ENCODE measurements at places on chromosomes 7 and 10.
A peak's percentile ranks its signal among the peaks of the same experiment; 100 is the strongest.

- no peak for DNase-seq
Measured at GRCh38 chr7:85070967-85071628, 115.8 kb downstream of the SEMA3D start.

GRCh38 chr7:47622586-47622945 is 40.7 kb upstream of the TNS3 start:
- no peak for DNase-seq

DNA sequence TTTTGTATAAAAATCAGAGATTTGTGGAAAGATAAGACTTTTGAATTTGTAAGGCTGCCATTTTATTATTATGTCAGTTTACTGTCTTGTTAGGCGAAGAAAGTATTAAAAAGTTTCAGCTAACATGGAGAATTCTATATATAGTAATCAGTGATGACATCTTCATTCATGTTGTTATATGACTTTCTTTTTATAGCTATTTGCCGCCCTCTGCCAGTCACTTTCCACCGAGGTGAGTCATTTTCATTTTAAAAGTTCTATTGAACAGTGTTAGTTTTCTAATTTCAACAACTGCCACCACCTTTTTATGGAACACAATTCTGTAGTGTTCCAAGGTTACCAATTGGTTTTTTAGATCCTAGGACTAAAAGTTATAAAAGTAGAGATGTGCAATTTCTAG is 11.8 kb downstream of the CUTC start:
- no peak for DNase-seq

GRCh38 chr7:124930173-124930623 is 573 bp upstream of the POT1 start:
- DNase-seq, result no peak

DNA sequence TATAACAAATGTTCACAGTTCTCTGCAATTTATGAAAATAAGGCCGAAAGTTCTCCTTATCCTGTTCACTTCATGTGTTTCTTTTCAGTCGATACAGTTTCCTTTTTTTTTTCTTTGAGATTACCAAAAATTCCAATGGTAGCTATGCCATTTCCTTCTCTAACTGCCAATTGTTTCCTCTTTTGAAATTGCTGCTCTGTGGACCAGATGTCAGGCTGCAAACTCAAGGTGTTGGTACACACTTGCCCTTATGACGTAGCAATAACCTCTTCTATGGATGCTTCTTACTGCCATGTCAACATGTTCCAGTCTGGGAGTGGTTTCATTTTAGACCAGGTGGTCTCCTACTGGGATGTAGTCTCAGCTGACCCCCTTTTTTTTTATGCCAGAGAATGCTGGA is 52.9 kb downstream of the CASD1 start:
- DNase-seq, result no peak

GRCh38 chr7:66731986-66732385 is 8.5 kb upstream of the RABGEF1 start:
- no peak for DNase-seq

DNA sequence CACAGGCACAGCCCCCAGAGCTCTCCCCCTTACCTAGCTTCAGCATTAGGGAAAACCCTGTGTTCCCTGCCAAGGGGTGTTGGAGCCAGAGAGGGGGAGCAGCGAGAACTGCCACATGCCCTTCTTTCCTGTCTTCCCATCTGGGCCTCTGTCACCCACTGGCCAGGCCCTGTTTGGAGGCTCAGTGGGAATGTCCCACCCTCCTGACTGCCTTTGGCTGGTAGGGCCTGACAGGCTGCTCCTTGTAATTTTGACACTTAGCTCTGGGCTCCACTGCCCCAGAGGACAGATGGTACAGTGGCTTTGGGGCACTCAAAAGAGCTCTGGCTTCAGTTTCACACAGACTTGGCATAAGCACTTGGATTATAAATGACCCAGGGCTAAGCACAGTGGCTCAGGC is 50.6 kb downstream of the GRID2IP start:
- no peak for DNase-seq

DNA sequence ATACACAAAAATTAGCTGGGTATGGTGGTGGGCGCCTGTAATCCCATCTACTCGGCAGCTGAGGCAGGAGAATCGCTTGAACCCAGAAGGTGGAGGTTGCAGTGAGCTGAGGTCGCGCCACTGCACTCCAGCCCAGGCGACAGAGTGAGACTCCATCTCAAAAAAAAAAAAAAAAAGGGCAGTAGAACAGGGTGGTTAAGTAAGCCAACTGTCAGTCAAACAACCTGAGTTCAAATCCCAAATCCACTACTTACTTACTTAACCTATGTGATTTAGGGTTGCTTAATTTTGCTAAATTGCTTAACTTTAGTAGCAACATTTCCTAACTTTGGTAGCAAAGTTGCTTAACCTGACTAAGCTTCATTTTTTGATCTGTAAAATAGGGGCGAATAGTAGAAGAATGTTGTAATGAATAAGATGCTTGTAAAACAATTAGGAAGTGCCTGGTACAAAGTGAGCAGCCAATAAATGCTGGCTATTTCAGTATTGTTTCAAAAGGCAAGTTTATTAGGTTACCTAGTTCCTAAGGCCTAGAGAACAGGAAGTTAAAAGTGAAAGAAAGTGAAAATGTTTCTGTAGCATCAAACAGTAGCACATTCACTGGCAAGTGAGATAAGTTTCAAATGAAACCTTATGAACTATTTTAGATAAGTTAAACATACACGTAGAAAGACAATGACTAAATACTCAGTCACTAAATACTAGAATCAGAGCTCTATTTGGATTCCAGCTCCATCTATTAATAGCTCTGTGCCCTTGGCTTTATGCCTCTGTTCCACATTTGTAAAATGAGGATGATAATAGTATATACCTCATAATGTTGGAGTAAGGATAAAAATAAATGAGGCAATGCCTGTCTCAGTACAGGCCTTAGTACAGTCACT is 64.3 kb downstream of the HOXA1 start:
- DNase-seq, result peak; percentile 35

DNA sequence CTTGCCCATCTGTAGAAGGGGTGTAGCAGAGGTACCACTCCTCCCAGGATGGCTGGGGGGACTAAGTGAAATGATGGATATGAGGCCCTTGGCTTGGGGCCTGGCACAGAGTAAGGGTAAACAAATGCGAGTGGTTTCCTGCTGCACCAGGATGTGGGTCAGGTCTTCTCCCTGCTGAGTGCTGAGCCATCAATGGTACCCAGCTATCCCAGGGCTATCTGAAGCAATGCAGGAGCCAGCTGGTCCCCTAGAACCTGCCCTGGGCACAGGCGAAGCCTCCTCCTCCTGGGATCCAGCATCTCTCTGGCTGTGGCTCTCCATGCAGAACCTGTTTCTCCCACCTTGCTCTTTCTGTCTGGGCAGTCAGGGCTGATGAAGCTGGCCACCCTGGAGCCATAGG is 20.9 kb upstream of the GOLGA7B start:
- peak; percentile 26 for DNase-seq

GRCh38 chr10:34936061-34936460 is 121.0 kb upstream of the PARD3 start:
- no peak for DNase-seq

GRCh38 chr7:47852330-47853245 is 95.7 kb downstream of the PKD1L1 start:
- no peak for DNase-seq

- no peak for DNase-seq
Measured at GRCh38 chr10:48210391-48210790, 64.1 kb downstream of the FRMPD2 start.

- peak; percentile 16 for DNase-seq
Measured at GRCh38 chr7:54841772-54842697, 83.0 kb upstream of the SEC61G start.

DNA sequence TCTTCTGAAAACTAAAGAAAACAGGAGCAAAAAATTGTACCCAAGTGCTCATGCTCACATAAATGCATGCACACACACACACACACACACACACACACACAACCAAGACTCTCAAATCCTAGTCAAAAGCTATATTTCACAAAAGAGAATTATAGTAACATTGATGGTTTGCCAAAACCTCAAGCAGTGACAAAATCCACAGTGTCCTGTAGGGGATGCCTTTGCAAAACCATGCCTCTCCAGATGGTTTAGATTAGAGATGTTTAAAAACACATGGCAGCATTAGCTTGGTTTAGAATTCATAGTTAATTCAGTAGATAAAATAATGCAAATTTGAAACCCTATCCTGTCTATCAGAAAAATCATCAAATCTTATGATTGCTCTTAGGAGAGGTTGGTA is 232.2 kb downstream of the DYNC1I1 start:
- no peak for DNase-seq

DNA sequence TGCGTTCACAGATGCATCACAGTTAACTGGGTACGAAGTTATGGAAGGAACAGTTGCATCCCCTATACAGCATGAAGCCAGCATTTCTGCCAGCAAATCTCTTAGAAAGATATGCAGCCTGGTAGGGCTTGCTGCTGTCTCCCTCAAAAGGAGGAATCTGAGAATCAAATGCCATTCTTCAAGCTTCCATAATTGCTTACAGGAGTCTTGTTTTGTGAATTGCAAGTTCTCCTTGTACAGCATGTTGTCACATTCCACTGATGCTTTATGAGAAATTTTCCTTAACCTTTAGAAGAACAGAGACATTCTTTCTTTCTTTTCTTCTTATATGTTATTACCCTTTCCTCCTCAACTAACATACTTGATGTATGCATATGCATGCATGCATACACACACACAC is 134.6 kb downstream of the CHRM2 start:
- no peak for DNase-seq

DNA sequence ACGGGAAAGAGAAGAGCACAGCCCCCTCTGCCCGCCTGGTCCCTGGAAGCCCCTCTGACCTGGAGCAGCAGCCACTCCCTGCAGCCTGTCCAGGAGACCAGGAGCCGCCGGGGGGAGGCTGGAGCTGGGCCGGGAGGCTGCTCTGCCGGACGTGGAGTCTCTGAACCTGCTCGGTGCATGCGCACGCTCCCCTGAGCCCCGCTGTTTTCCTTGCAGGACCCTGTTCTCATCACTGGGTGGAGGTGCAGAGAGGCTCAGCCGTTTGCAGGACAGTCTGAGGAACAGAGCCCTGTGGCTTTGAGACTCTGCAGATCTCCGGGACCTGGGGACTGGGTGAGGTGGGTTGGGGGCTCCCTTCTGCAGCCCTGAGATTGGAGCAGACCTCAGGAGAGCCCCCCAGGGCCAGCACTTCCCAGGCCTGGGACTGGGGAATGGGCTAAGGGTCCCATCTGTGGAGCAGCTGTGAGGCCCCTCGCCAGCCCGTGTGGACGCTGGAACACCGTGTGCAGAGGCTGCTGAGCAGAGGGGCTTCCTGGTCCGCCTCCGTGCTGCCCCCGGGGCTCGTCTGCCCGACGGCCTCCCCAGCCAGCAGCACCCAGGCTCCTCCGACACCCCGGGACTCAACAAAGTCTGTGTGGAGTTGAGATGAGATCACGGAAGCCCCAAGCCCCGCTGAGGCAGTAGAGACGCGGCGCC is 48.5 kb upstream of the ADGRA1 start:
- DNase-seq, result no peak

- no peak for DNase-seq
Measured at GRCh38 chr7:45710271-45711160, 136.3 kb downstream of the ADCY1 start.

GRCh38 chr10:44934416-44935200 is 23.5 kb downstream of the TMEM72 start:
- no peak for DNase-seq

DNA sequence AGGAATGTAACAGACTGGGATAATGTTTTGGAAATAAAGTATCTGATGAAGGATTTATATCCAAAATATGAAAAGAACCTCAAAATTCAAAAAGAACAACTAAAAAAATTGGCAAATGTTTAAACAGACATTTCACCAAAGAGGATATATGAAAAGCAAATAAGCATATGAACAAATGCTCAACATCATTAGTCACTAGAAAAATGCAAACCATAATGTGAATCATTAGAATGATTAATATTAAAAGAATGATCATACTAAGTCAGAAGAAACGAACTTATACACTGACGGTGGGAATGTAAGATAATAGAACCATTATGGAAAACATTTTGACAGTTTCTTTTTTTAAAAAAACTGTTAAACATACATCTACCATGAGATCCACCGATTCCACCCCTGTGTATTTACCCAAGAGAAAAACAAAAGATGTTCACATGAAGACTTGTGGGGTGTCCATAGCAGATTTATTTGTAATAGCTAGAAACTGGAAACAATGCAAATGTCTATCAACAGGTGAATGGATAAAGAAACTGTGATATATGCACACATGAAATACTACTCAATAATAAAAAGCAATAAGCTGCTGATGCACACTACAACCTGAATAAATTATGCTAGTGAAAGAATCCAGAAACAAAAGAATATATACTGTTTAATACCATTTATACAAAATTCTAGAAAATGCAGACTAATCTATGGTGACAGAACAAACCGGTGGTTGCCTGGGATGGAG is 35.7 kb downstream of the PRKG1 start:
- DNase-seq, result no peak

GRCh38 chr7:52197221-52197620 is 838.2 kb upstream of the POM121L12 start:
- no peak for DNase-seq

DNA sequence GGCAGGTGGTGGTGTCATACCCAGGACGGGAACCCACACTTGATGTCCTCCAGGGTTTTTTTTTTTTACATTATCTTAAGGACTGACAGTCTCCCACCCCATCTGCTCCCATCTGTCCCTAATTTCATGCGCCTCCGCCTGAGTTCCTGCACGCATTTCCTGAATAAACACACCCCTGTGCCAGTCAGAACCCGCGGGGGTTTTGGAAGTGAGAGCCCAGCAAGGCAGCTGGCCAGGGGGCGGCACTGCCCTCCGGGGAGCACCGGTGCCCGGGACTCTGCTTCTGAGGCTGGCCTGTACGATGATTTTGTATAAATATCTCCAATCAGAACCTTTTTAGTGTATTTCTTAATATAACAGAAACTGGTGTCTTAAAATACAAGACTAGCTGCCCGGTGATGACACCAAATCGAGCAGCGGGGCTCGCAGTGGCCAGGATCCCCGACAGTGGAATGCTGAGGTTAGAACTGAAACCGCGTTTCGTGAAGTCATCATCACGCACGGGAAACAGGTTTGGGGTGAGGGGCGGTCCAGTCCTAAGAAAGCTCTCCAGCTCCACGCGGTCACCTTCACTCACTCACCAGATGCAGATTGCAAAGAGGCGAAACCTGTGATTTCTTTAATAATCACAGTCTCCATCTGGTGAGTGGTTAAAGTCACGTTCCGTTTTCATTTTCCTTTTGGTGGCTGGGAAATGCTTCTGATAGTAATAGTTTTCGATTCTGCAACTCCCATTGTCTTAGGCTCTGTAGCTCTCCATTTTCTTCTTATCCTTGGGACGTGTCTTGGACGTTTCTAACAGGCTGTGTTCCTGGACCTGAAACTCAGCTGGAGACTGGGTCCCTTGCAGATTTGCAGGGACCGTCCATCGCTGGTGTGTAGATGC is 19.7 kb downstream of the BNIP3 start:
- DNase-seq, result no peak

GRCh38 chr7:156640949-156641485 is 443 bp downstream of the RNF32 start:
- DNase-seq, result peak; percentile 36

All from CD8-positive, alpha-beta T cell (primary cell).